Stimulated activated CD4-positive, alpha-beta T cell treated with anti-CD3 and anti-CD28 coated beads, Interleukin-12 subunit alpha, Interleukin-12 subunit beta, amount 100 ng/mL, for 4 hours (primary cell): ENCODE measurements at places on chromosomes 2 and 18.

DNA sequence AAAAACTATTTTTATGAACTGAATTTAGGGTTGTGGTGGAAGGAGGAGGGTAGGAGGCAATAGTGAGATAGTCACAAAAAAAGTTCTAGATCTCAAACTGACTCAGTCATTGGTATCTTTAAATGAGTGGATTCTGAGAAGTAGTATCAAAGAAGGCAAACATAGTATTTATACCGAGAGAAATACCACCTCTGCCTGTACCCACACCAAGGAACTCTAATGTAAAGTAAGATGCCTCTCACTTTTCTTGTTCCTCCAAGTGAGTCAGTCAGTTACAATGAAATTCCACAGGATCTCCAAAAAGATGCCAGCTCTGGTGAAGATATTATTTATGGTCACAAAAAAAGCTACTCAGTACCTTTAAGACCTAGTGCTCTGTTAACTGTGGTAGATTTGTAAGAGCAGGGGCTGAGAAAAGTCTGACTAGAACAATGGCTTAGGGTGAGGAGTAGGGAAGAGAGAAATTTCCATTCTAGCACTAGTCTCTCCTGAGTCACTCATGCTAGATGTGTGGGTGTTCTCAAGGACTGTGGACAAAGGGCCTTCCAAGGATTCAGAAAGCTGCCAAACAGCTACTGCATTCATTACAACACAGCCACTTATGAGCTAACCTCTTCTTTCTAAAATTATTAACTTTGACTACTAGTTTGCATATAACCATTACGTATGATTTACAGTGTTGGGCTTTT is 36.3 kb downstream of the YWHAQ start:
- DNase-seq = no peak

- DNase-seq = no peak
Observed at GRCh38 chr2:202307690-202308089, 42.1 kb downstream of the NOP58 start.

DNA sequence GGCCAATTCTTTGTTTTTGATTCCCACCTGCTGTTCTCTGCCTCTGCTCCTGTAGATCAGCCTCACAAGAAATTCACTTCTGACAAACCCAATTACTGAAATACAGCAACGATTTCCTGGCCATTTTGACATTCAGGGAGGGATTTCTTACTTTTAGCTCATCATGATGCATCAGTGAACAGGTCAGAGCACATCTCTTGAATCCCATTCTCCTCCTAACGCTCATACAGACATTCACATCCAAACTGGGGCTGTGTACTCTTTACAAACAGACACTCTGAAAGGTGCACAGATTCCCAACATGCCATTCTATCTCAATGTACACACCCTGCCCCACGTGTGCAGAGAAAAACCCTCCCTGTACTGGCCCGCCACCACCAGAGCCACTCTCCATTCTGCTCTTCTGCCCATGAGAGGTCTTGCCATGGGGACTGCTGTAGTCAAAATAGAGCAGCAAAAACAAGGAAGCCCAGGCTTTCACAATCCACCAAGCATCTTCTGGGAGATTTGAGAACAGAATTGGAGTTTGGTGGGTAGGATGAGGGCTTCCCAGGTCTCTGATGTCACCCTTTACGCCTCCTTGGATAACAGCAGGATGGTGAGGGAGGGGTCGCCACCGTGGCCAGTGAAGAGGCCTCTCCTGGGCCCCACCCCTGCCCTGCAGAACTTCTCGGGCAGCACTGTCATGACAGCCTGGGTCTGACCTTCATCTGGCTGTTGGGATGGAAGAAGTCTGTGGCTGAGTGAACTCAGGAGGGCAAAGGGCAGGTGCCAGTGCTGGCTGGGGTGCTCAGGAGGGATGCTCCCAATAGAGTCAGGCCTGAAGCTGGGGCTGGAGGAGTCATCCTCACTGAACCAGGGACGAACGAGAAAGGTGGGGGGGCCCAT is 41.9 kb upstream of the ZFP36L2 start:
- no peak for DNase-seq

DNA sequence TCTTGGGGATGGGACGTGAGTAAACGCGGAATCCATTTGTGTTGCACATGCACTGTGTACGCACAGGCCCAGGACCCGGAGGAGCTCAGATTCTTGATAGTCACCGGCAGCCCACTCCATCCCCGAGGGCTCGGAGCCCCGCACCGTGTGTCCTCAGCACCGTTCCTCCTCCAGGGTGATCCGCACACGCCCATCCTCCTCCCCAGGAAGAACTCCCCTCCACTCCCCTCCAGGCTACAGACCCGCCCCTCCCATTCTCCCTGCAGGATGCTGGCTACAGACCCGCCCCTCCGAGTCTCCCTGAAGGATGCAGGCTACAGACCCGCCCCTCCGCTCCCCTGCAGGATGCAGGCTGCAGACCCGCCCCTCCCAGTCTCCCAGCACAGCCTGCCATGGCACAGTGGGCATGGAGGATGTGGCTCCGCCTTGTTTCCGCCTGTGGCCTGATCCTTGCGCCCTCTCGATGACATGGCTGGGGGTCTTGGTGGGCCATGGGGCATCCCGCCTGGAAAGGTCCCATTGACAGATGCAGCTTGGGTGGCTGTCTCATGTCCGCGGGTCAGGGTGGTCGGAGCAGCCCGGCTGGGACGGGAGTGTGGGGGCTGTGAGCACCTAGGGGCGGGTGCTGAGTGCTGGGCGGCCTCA is 14.1 kb downstream of the CTDP1 start:
- no peak for DNase-seq

GRCh38 chr2:104249629-104250028 is 604.3 kb upstream of the POU3F3 start:
- no peak for DNase-seq

DNA sequence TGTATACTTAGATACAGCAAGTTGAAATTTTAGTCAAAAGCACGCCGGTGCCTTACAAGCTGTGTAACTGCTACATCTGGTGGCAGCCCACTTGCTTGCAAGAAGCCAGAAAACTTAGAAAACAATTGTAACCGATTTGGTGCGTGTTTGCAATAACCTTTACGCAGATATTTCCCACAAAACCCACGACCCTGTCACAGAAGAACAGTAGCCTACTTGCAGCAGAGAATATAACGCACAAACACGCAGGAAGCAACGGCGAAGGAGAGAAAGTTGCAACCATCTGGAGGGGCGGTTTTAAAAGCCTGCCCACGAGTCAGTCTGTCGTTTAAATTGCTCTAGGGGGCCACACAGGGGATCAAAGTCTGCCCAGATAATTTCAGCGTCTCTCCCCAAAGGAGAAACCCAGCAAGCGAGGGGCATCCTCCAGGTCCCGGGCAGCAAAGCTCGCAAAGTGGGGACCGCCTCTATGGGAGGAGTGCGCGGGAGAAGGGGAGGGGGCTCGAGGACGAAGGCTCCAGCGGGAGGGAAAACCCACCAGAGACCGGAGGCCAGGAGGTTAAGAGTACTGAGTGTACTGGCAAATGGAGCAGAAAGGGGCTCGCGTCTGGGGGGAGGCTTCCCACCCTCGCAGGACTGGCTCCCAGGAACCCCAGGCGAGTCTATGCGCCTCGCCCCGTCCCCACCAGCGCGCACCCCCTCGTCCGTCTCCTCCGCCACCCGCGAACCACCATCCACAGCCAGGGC is 1.1 kb downstream of the TLK1 start:
- DNase-seq = peak; percentile 38

DNA sequence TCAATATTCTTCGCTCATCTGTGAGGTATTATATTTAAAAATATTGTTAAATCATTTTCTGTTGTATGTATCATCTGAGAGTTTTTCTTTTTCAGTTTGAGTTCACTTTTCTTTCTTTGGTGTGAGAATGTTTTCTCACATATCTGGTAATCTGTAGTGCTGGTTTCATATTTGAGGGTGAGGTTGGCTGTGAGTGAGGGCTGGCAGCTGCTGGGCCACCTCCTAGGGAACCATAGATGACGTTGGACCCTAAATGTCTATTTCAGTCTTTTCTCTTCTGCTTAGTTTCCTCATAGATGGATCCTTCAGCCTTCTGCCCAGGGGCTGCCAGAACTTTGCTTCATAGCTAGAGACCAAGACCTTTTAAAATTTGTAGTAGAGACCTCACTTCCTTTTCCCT is 33.5 kb downstream of the MGAT5 start:
- no peak for DNase-seq

DNA sequence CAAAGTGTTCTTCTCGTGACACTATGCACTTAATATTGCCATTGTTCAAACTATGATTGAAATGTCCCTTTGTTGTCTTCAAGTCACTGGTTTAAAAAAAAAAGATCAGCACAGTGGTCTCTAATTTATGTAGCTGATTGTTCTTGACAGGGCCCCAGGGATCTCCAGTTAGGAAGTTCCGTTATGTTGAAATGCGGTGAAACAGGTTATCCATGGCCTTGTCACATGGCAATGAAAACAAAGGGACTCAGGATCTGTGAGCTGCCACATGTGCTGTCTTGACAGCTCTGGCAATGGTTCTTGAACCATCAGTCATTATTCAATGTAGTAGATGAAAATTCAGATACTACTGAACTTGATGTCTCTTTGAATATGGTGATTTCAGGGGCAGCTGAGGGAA is 147.4 kb downstream of the SETBP1 start:
- DNase-seq = no peak

GRCh38 chr2:172307800-172308199 is 119.6 kb upstream of the ITGA6 start:
- DNase-seq = no peak

DNA sequence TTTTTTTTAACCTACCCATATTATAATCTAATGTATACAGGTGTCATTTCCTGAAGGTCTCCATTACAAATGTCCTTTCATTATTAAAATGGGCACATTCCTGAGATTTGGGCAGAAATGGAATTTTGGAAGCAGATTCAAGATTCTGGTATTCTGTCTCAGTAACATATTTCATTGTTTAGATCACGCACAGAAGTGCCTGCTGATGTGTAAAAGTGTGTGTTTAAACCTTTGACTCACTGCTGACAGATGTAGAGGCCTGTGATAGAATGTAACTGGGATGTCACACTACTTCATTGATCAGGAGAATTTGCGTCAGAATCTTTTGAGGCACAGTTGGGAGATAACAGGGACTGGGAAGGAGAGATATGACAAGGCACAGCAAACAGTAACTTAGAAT is 276.8 kb upstream of the EPAS1 start:
- DNase-seq = no peak

GRCh38 chr2:41580806-41581205 is 467.0 kb upstream of the PKDCC start:
- DNase-seq = no peak

DNA sequence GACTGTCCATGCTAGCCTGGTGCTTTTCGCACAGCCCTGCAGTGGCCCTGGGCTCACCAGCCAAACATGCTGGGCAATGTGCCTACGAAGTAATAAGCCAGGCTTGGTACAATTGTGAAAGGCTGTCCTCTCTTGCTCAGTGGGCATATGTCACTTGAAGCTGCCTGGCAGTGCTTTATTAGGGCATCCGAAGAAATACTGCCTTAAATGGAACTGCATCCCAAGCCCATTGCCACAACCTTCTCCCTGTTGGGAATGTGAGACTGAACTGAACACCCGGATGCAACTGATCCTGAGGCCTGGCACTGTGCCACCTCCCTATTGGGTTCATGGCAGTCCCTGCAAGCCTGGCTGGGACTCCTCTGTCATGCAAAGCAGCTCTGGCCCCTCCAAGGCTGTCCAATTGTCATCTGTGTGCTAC is 15.9 kb downstream of the CAPG start:
- no peak for DNase-seq

DNA sequence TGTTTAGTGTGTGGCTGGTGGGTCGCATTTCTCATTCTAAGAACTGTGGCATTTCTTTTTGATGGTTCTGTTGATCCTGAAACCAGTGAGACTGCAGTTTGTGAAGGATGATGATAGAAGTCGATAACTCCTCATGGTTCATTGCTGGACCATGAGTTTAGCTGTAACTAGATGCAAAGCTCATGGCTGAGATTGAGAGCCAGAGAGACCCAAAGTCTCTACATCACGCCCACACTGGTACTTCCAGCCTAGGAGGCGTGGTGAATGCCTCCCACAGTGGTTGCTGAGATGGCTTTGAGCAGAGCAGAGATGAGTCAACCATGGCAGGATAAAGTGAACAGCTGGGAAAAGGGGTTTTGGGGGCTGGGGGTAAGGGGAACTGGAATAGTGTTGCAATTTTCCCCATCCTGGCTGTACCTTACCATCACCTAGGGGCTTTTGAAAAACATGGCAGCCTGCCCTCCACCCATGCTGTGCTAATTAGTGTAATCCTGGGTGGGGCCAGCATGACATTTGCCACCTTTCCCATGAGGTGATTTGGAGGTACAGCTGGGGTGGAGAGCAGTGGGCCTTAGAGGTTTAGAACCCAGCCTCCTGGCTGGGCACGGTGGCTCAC is 24.1 kb downstream of the INPP4A start:
- no peak for DNase-seq

DNA sequence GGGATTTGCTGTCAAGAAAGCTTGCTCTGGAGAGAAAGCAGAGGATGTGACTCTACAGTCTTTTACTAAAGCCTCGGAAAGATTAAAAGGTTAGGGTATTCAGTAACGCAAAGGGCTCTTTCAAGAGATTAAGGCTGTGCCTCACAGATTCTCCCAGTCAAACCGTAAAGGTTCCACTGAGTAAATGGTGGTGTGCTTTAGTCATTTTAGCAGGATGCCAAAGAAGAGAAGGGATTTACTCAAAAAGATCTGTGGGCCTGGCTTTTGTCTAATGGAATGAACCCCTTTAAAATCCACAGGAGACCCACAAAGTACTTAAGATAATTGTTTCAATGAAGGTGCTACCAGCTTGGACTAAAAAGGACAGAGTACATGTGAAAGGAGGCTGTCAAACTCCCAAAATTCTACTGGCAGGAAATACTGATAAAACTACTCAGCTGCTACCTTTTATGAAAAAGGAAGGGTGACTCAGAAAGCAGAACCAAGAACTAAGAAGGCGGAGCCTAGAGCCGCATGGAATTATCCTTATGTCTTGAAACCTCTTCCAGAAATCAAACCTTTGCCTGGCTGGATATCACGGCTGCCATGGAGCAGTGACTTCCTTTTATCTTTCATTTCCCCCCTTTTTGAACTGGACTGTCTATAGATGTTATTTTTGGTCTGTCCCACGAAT is 670.2 kb upstream of the ZEB2 start:
- no peak for DNase-seq

- DNase-seq = no peak
Observed at GRCh38 chr2:172578860-172579512, 23.1 kb downstream of the PDK1 start.

DNA sequence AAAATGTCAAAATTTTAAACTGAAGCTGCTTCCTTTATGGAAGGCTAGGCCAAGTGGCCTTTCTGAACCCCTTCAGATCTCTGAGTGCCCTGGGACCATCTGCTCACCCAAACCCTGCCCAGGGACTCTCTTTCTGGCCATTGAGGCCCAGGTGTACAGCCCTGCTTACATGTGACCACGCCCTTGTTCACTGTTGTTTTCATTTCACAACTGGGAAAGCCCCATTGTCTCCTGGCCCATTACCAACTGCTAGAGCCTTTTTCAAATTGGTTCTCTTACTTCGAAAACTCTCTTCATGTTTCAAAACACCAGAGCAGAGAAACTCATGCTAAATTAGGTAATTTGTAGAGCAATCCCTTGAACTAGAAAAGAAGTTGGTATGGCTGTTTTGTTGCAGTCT is 219.5 kb upstream of the TANK start:
- DNase-seq = no peak
